ENCODE measurements at places on chromosomes 1 and 21. TPM values are rescaled to one million over a fixed set of nuclear protein-coding genes. Genes with fewer than 3 reads are reported as not detected.

DNA sequence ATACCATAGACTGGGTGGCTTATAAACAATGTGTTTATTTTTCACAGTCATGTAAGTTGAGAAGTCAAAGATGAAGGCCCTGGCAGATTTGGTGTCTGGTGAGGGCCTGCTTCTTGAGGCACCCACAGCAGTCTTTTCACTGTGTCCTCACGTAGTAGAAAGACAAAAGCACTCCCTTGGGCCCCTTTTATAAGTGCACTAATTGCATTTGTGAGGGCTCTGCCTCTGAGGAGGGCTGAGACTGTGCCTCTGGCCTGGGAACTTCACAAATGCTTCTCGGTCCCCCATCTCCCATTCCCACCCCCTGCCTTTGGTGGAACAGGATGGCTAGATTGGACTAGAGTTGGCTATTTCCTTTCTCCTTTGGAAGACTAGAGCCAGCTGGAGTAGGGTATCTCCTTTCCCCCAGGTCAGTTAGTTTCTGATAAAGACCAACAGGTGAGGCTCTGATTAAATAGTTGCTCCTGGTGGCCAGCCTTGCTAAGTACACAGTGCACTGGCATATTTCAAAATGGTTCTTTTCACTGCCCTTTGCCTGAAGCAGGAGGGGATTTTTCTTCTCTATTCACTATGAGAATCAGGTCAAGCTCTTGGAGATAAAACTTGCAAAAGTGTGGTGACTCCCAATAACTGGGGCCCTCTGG, 82.9 kb downstream of the PLPPR4 start:
- DNase-seq: no peak

DNA sequence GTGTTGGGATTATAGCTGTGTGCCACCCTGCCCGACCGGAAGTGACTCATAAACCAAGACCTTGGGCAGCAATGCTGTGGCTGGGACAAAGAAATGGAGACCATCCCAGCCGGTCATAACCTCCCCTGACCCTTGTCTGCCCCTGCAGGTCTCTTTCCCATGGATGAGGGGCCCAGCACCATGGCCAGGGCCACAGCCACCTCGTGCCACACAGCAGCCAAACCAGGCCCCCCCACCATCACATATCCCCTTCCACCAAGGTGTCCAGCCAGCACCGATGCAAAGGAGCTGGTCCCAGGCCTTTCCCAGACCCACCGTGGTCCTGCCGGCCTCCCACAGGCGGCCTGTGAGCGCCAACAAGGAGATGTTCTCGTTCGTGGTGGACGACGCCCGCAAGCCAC, 42.2 kb downstream of the FHAD1 start:
- no peak for DNase-seq

The OXCT2 gene
- 1.4 TPM for total RNA-seq

GRCh38 chr1:7036386-7036785, 251.1 kb downstream of the CAMTA1 start:
- no peak for DNase-seq

GRCh38 chr1:183562701-183563100, 27.6 kb downstream of the NCF2 start:
- no peak for DNase-seq

DNA sequence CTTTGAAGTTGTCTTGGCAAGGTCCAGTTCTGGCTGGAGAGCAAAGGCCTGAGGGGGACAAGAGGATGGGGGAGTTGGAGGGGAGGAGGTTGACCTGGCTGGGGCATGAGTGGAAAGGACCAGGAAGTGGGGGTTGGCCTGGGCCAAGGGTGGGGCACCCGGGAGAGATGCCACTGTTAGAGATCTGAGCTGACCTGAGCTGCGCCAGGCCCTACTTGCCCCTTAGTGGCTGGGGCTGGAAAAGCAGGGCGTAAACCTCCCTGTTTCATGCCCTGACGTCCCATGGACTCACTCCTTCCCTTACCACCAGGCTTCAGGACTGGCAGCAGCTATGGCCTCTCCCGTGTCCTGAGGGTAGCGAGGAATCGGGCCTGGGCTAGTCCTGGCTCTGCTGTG, 16.9 kb downstream of the FAAH start:
- DNase-seq: no peak

DNA sequence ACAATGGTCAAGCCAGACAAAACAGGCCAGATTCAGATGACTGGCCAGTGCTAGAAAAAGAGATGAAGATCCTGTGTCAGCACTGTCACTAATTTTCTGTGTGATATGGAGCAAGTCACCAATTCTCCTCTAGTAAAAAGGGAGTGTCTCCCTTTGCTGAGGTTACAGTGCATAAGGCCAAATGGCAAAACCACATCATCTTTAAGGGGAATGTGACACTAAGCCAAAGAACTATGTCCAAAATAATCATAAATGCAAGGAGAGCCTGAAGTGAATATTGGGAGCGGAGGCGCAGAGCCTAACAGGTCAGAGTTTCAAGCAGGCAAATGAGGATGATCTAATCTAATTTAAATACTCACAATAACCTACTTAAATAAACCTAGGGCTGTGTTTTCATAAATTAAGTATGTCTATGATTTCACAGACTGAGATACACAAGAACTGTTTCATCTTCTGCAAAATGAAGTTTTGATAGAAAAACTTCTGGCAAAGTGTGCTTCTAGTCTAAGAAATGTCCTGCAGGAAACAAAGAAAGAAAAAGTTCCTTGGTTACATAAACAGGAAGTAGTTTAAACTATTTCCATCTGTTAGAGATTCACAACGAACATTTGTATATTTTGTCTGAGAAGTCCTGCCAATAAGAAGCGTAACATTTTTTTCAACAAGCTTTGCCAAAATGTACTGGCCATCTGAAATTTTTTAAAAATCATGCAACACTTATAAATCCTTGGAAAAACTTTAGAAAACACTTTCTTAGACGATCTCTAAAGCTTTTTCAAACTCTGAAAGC, 290.2 kb downstream of the LRRC40 start:
- DNase-seq: no peak

DNA sequence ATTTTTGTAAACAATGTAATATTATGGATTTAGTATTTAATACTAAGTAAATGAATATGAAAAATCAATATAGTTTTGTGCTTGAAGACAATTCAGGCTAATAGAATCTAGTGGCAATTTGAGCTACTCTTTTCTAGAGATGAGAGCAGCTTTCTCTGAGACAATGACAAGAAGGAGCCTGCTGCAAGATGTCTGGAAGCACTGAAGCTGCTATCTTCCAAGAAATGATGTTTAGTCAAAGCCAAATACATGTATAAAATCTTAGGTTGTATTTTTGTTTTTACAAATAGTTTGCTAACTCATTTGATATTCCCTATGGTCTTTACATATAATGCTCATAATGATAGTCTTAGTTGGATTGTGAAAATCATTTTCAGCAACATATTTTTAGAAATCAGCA, 103.9 kb upstream of the COL24A1 start:
- DNase-seq: no peak

- DNase-seq: no peak
These were observed 9.4 kb upstream of the PLEKHA6 start for GRCh38 chr1:204368996-204369726.

DNA sequence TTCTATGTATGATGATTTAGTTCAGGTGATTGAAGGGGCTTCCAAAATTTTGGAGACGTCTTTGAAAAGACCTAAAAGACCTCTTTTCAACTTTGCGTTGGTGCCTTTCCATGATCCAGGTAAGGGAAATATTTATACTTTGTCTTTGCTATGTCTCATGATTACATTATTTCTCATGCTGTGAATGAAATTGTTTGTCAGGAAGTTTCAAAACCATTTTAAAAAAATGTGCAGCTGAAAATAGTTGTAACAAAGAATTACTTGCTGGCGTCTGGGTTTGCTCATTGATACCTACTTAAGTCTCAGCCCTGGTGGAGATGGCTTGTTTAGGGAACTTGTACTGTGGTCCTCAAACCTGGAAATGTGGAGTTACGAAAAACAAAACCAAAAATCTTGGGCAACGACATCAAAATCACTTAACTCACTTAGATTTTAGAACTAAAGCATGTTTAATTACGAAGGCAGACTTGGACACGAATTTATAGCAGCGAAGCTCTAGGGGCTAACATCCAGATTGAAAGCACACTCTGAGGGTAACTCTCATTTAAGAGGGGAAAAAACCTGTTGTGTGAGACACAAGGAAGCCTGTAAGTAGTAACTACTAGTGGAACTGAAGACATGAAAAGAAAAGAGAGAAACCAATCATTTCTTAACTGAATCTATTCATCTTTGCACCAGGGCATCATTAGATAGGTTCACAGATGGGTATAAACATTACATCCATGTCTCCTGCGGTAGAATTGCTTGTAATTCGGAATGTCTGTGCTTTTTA, 924 bp downstream of the HMCN1 start:
- no peak for DNase-seq

The MROH7 gene
- 11.8 TPM for total RNA-seq

Measured in left colon (tissue), 2 donors.